ENCODE measurements at places on chromosomes 12 and 14. TPM values are rescaled to one million over a fixed set of nuclear protein-coding genes. Genes with fewer than 3 reads are reported as not detected.

GRCh38 chr12:49824895-49825294 is 3.3 kb downstream of the NCKAP5L start:
- DNase-seq = no peak

DNA sequence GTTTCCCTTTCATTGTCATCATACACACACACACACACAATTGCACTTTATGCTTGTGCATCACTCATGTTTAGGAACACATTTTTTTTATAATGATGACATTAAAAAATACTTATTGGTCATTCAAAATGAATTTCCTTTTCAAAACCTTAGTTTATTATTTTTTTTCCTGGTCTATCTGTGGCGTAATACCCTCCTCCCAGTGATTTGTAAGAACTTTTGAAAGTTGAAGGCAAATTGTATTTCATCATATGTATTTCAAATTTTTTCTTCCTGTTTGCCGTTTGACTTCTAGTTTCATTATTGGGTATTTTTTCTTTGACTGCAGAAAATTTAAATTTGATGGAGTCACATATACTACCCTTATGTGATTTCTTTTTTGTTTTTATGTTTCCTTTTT is 2.5 kb upstream of the LRRK2 start:
- no peak for DNase-seq

- DNase-seq = no peak
Observed at GRCh38 chr12:20495997-20496396, 127.7 kb downstream of the PDE3A start.

DNA sequence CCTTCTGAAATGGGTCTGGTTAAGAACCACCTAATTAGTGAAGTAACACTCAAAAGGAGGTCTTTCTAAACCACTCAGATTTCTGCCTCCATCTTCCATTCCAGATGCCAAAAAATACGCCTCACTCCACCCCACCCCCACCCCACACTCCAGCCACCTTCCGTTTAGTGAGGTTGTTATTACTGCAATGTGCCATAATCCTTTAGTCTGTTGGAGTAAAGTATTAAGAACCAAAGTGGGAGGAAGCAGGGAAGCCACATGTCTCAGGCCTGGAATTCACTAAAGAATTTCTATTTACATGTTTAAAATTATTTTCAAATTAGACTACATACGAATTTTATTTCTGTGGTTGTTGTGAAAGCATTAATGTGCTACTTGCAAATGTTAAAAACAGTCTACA is 7.4 kb downstream of the KIF21A start:
- no peak for DNase-seq

DNA sequence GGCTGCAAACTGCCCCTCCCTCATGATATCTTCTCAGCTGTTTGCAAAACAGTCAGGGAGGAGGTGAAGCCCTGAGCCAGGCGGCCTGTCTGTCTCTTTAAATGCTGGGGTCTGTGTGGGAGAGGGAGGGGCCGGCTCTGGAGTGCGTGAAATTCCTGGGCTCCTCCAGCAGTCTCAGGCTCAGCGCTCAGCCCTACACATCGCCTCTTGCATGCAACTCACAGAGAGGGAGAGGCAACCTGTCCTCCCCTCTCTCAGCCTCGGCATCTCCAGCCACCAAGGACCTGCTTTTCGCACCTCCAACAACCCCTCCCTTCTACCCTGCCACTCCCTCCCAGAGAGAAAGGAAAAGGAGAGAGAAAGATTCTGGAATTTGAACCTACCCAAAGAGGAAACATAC is at the start of gene NRXN3:
TSS of gene NRXN3 (plus strand) at position 171 of the 400 bp plus-strand sequence. CDS start 72,721 bp downstream, outside the sequence.
- no peak for DNase-seq

DNA sequence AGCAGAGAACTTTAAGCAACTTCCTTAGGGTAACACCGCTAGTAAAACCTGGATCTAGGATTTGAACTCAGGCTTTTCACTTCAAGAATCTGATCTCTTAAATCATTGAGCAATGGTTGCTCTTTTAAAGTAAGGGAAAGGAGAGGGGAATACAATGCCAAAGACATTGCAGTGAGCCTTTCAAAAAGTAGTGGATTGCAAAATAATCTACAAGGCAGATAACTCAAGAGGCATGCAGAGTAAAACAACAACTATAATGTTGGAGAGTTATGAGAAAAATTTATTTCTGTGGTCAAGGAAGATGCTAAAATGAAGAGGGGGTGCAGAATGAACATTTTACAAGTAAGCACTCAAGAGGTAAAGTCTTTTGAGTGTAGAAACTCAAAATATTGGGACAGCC is 432.6 kb downstream of the C12orf50 start:
- DNase-seq = no peak

GRCh38 chr12:6703631-6704030 is 3.0 kb upstream of the PIANP start:
- no peak for DNase-seq

DNA sequence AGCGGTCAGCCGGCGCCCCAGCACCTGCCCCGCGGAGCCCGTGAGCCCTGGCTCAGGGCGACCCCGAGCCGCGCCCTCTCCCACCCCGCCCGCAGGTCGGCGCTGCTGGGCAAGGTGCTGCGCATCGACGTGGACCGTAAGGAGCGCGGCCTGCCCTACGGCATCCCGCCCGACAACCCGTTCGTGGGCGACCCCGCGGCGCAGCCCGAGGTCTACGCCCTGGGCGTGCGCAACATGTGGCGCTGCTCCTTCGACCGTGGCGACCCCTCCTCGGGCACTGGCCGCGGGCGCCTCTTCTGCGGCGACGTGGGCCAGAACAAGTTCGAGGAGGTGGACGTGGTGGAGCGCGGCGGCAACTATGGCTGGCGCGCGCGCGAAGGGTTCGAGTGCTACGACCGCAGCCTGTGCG is 14.4 kb downstream of the HHIPL1 start:
- DNase-seq = no peak

- no peak for DNase-seq
Observed at GRCh38 chr12:40515041-40515816, 177.0 kb upstream of the CNTN1 start.

DNA sequence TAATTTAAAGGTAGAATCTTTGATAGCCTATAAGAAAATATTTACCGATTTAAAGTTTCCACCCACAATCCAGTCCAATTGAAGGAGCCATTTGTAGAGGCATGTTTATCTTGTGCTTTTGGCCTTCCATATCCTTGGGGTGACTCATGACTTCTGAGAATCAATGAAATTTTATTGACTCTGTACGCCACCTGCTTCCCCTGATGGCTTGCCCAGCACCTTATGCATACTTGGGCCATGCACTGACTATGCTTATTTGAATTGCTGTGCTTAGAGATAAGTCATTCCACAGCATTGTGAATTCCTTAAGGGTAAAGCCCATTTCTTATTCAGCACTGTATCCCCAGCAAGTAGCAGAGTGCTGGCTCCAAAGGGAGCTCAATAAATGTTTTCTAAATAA is 954.8 kb upstream of the SEL1L start:
- DNase-seq = no peak

DNA sequence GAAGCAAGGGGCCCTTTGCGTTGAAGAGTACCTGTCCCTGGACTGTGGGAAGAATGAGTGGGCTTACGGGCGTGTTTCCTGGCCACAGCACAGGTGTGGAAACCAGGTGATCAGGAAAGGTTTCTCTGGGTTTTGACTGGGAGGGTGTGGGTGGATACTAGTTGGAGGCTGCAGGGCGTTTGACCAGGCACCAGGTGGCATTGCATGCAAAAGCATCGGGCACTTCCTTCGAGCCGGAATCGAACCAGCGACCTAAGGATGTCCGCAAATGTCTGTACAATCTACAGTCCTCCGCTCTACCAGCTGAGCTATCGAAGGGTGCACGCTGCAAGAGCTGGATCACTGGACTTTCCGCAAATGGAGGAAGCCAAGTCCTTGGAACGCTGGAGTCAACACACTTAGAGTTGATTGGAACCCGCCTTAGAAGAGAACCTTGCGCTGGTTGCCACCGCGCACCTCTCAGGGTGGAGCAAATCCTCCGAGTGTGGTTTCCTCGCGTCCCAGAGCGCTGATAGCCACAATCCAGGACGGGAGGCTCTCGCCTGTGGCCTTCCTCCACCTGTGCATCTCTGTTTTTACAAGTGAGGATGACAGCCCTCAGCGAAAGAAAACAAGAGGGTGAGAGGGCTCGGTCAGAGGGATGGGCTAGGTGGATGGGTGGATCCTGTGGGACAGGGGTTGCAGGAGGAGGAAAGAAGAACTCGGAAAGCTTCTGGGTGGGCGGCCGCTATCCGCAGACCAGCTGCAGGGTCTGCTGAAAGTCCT is 21.2 kb upstream of the RNASE4 start:
- peak; percentile 65 for DNase-seq

DNA sequence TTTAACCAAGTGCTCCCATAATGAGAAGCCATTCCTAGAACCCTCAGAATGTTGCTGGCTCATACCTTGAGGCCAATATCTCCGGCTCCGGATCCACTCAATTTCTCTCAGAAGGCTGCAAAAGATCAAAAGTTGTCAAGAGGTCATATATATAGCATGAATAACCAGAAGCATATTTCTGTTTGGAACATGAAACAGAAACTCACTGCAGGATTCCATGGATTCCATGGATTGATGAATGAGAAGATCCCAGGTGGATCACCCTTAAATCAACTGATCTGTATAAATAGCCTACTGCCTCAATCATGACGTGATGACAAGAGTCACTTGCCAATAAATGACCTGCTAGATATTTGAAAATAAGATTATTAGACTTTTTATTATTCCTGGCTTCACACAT is 3.3 kb upstream of the NT5DC3 start:
- no peak for DNase-seq

BDKRB1 gene
- total RNA-seq = not detected

CLECL1 gene
- 1.1 TPM for total RNA-seq

BRAP gene
- 21.4 TPM for total RNA-seq

PDE3A gene
- total RNA-seq = not detected

ACOT6 gene
- total RNA-seq = not detected

CLEC1B gene
- total RNA-seq = not detected
